ENCODE measurements at places on chromosomes 6 and 20.
A peak's percentile ranks its signal among the peaks of the same experiment; 100 is the strongest.

DNA sequence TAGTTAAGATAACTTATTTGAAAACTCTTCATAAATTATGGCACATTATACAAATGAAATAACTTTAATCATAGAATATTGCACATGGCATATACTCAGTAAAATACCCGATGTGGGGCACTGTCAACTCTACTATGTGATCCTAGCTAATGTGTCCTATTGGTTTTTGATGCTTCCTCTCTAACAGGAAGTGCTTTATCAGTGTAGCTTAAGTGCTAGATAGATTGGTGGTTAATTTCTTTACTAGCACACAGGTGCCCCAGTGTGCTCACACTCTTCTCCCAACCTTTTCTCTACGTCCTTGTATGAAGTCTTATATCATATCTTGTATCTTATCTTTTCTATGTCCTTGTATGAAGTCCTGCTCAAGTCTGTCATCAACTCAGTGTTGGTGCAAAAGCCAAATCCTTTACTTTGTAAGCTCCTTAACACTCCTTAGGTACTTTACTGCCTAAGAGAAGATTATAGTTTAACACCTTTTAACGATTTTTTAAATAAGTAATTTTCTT, 358.9 kb downstream of the CENPW start:
- DNase-seq = no peak

DNA sequence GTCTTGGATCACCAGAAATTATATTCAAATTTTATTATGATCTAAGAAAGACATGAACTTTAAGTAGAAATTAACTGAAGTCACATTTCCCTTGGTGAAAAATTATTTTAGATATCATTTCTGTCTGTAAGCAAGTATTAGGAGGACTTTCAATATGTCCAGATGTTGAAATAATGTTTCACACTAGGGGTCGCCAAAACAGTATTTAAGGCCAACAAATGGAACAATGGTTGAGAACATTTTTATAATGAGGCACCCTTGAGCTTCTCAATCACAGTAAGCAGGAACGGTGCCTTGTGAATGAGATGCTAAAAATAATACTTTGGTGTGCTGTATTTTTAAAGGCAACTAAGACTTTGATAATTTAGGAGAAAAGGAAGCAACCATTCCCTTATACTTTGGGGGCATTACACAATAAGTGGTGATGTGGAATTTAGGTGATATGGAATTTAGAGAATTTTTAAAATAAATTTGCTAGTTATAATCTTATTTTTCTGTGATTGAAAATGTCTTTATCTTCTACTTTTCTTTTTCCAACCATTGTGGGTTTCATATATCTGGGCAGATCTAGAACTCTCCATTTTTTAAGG, 9.6 kb upstream of the SF3B5 start:
- peak; percentile 46 for DNase-seq

DNA sequence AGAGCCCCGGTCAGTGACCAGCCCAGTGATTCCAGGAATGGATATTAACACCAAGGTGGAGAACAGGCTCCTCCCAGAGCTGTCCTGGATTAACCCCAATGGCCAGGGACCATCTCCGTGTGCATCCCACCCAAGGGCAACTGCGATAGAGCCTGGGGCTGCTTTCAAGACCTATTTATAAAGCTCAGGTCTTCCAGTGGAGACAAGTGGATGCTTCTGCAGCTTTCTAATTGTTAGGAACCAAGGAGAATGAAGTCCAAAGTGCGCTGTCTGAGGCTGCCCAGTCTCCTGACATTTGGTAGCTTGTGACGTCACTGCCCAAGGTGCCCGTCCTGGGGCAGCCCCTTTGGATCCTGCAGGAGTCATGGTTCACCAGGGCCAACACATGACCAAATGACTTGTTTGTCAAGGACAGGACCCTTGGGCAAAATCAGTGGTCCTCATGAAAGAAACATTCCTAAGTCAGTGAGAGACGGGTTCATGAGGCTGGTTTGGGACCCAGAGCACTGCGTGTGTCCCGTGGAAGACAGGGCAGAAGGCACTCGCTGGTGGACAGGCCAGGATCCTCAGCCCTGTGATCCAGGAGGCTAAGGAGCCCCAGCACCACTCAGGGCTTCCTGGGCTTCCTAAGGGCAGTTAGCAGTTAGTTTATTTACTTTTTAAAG, 174.9 kb downstream of the ANKRD60 start:
- DNase-seq = no peak

DNA sequence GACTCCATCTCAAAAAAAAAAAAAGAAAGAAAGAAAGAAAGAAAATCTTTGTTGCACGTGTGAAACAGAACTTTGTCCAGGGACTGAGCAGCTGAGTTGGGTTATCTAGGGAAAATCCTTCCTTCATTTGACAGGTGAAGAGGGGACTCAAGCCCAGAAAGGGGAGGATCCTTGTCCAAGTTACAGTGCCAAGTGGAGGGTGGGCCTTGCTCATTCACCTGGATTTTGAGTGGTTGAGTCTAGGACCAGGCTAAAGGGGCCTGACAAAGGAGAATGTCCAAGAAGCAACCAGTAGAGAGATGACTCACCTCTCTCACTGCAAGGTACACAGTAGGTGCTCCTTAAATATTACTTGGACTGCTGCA, 2.7 kb downstream of the TGIF2 start:
- DNase-seq = no peak

- DNase-seq = no peak
Observed at GRCh38 chr20:25316506-25317190, 68.8 kb downstream of the PYGB start.

DNA sequence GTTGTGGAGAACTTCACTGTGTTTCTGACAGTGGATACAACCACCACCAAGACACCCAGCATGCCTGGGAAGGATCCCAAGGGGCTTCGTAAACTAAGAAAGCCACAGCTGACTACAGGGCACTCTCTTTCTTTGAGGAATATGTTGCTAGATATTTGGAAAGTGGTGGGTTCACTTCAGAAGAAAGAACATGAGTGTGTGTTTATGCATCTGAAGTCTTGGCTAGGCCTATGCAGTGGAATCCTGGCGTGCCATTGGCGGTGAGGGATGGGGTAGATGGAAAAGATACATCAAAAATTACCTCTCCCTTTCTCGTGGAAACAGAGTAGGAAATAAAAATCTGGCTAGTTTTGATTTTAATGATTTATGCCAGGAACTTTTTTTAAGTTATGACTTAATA, 187.7 kb downstream of the PDE7B start:
- no peak for DNase-seq

GRCh38 chr6:53090576-53090975, 25.4 kb downstream of the FBXO9 start:
- DNase-seq = no peak

DNA sequence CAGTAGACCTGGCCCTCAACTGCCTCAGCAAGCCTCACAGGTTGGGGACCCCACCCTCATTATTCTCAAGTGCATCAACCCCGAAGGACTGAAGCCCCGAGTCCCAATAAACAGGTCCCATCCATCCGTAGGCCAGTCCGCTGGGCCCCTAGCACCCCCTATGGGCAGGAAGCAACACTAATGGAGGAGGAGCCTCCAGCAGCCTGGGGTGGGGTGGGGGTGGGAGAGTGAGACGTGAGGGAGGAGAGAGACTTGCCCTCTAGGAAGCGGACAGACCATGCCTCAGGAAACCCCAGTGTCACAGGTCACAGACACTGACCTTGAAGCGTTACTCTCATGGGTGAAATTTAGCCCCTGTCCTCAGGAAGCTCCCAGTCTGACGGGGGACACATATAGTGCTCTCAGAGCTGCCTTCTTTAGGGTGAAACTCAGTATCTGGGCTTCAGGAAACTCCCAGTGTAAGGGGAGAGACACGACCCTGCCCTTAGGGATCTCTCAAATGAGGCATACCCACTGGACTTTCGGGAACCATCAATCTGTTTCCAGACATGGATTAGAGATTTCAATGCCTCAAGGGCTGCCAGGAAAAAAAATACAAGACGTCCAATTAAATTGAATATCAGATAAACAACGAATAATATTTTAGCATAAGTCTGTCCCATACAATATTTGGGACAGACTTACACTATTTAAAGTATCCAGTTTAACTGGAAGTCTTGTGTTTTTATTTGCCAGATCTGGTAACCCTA, 125.8 kb downstream of the MRPL14 start:
- DNase-seq = no peak

GRCh38 chr6:56946368-56946767, 8.5 kb upstream of the BEND6 start:
- DNase-seq = no peak

DNA sequence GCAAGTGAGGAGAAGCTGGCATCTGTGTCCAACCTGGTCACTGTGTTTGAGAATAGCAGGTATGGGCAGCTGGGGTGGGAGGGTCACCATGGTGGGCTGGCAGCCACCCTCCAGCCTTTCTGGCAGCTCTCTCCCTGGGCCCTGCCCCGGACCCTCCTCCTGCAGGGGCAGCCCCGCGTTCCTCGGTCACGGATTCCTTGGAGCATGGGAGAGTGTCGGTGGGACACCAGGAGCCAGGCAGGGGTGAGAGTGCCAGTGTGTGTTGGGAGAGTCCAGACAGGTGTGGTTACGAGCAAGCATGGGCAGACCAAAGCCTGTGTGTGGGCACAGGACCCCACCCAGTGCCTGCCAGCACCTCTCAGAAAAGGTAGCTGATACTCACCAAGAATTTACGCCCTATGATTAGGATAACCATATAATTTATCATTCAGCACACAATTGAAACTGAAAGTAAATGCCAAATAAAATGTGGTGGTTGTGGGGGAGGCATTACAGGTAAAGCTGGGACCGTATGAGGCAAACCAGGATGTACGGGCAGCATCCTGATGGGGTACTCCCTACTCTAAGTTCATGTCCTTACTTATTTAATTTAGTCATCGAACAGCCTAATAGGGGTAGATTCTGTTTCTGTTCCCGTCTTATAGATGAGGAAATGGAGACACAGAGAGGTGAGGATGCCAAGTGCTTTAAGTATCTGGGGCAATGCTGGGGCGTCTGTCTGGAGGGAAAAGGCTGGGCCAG, 542 bp downstream of the FGD2 start:
- no peak for DNase-seq

DNA sequence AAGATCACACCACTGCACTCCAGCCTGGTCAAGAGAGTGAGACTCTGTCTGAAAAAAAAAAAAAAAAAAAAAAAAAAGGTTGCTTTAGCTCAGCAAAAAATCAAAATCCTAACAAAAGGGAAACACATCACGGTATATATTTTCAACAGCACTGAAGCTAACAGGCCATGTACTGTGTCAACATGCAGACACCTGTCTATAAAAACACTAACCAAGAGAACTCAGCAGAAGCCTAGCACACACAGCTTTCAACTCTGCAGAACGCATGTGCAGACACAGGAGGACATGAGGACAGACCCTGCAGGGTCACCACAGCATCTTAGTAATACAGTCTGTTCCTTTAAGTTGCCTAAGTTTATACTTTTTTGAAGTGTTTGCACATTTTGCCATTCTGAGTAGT, 13.5 kb downstream of the NINL start:
- no peak for DNase-seq

GRCh38 chr20:23291575-23292240, 58.9 kb upstream of the NXT1 start:
- no peak for DNase-seq

DNA sequence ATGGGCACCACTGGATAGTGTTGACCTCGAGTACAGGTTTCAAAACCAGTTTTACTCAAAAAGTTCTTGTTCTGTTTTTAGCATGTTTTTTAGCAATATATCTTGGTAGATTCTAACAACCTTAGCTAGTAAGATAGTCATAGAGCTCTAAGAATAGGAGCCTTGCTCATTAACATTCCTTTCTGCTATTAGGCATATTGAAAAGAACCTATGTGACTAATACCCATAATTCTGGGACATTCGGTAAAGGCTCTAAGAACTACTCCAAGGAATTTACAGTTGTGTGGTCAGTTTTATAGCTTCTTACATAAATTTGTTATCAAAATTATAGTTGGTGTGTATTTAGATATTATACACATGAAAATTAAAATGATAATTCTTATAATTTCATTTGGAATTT, 11.6 kb downstream of the SLC9A8 start:
- no peak for DNase-seq

DNA sequence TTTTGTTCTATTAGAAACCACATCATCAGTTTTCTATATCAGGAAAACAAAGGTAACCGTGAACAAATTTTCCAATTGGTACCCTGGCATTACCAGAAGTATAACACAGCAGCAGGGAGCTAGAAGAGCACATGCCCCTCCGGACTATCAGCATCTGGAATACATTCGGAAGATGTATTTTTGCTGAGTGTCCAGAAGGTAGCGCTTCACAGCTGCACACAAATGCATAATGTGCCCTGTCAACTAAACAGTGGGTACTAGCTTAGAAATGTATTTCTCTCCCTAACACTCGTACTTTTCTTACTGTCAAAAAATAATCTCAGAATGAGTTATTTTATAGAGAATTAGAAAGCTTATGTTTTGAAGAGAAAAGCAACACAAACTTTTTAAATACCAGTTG, 77.6 kb downstream of the HUS1B start:
- DNase-seq = no peak

DNA sequence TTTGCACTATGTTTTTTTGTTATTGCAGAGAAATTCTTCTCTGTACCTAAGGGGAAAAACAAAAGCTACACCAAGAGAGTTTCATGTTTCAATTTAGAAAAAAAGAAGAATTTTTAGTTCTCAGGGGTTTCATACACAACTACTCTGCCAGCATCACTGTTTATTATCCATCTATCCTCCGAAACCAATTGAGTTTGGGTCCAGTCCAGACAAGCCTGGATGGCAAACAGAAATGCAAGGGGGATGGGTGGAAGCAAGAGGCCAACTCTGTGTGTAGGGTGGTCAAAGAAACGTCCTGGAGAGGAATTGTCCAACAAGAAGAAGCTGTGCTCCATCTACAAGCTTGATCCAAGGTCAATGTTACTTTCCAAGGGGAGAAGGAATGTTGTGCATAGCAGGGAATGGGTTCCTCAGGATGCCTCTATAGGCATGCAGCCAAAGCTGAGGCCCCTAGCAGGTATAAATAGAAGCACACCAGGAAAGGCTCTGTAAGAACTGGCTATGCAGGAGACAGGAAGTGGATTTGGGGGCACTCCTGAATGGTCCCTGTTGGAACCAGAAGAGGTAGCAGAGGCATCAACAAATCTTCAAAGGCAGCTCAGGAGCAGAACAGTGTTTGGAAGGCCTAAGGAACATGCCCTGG, 64.4 kb downstream of the FILIP1 start:
- no peak for DNase-seq

GRCh38 chr20:33423141-33423834, 20.3 kb downstream of the SNTA1 start:
- DNase-seq = no peak

- DNase-seq = no peak
Observed at GRCh38 chr6:35494161-35494563, 2.7 kb downstream of the TEAD3 start.

DNA sequence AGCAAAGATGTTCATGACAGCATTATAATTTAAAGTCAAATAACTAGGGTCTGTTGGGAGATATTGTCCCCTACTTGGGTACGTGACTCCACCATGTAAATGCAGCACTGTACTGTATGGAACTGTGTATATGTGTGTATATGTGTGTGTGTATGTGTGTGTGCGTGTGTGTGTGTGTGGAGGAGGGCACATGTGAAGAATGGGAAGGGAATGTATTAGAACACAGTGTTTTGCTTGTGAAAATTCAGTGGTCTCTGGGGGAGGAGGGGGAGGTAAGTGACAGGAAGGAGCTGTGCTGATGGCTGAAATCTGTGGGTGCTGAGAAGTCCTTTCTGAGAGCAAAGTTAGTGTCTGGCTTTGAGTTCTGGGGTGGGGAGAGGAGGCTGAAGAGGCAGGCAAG, 23.9 kb upstream of the VEGFA start:
- no peak for DNase-seq
